Right ventricle myocardium superior (tissue), 1 donor: ENCODE measurements at places on chromosomes 1 and 21.

GRCh38 chr1:100526894-100527293 lies 11.0 kb upstream of the GPR88 start:
- no peak for DNase-seq

GRCh38 chr1:78101051-78101450 lies 55.3 kb downstream of the GIPC2 start:
- no peak for DNase-seq

- DNase-seq: no peak
Observed at GRCh38 chr1:6392809-6393399, 663 bp downstream of the ACOT7 start.

- DNase-seq: no peak
Observed at GRCh38 chr1:12359359-12360133, 129.7 kb downstream of the VPS13D start.

- no peak for DNase-seq
Observed at GRCh38 chr1:11406845-11407244, 72.1 kb upstream of the DISP3 start.

DNA sequence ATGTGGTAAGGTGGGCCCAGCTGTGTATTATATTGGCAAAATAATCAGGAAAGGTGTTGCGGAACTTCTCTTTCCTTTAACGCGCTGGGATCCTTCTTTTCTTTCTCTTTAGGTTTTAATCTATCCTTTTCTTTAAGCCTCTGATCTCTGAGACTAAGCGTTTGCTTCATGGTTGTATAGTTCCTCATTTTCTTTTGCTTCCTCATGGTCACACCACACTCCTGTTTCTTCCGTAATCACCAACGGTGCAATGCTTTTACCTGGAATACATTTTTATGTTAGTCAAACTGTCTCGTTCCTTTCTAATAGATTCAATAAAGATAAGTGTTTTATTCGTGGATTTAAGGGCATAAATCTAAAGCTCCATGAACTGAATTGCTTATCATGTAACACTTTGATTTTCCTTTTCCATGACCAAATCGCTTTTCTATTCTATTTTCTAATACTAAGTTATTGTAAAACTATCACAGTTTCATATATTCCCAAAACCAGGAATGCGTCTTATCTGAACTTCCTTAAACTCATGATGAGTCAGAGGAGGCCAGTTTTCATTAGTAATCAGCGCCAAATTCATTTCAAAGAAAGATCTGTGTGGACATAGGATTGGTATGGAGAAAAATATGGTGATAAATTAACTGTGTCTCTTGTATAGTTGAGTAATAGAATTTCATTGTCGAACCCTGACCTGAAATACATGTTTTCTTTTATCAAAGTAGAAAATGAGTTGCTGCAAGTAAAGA lies 12.2 kb downstream of the SDCCAG8 start:
- no peak for DNase-seq

GRCh38 chr1:3380469-3380868 lies 74.0 kb upstream of the ARHGEF16 start:
- DNase-seq: no peak

DNA sequence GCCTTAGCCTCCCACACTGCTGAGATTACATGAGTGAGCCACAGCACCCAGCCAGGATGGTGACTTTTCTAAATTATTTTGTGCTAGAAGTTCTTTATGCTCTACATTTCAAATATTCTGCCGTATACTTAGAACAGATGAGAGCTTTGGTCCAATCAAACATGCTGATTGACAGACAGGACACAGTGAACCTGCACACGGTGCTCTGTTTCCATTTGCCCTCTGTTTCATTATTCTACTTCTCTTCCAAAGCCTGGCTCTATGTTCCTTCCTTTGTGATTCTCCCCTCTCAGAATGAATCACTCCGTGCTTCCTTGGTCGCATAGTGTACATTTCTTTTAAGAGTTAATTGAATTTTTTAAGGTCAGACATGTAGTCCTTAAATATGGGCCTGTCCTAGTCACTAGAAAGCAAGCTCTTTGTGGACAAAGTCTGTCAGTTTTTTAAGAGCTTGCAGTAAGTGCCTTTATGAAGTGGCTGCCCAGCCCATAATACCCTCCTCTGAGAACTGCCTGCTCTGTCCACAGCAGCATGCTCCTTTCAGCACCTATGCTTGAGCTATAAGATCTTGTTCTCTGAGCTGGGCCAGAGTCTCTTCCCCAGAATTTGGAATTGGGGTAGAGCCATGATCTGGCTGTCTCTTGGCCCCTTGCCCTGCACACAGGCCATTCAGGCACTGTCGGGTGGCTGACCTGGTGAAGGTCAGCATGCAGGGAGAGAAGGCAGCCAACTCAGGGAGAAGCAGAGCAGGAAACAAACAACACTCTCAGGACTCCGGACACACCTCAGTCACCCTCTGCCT lies 66.8 kb upstream of the SLC44A3 start:
- DNase-seq: peak; percentile 80

DNA sequence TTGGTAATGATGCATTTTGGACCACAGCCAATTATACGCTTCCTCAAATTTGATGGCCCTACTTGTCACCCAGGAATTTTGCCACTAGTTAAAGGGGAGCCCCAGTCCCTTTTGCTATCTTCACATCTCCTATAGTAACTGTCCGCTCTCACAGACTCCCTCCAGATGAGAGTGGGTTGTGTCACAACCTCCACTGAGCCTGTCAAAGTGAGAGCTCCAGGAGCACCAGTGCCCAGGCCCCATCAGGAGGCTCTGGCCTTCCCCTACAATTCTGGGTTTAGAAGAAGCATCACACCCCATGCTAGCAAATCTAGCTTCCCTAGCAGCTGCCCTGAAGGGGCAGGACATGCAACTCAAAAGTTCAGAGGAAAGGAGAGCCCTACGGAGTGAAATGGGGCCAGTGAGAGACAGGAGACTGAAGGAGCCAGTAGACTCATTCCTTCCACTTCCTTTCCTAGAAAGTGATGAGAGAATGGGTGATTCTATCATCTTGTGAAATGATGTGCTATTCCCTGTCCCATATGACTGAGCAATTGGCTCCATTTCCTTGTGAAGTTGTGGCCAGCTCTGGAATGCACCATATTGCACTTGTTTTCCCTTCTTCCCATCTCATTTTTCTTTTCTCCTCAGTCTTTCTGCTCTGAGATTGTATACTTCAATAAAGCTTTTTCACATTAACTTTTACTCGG lies 541.3 kb downstream of the DPYD start:
- DNase-seq: no peak

DNA sequence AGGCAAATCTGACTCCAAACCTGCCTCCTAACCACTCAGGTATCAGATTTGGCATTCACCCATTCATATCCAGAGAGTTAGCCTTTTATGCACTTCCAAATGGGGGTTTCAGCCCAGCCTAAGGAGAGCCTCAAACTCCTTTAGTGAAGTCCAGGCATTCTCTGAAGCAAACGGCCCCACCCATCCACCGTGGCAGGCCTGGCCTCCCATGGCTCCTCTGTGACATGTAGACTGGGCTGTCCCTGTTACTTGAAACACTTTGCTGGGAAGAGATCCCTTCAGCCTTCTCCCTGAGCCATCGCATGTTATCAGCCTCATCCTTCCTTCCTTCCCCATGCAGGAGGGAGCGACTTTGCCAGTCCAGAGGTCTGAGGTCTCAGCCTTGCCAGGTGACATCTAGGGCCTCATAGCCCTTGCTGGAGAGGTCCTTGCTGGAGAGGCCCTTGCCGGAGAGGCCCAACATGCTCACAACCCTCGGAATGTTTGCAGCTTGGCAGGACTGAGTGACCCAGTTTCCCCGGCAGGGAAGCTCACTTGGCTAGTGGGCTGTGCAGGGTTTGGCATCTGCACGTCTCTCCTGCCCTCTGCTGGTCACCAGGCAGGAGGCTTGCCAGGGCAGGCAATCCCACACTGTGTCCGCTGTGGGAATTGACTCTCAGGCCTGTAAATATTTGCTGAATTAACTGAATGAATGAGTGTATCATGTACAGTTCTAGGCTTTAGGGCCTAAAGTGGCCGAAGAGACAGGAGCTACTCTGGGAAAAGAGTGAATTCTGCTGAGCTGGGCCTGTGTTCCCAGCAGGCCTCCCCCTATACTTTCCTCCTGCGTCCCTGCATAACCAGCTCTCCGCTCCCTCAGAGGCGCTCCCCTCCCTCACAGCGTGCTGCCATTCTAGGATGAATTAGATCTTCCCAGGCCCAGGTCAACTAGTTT lies 26.7 kb upstream of the RBM15 start:
- peak; percentile 87 for DNase-seq

DNA sequence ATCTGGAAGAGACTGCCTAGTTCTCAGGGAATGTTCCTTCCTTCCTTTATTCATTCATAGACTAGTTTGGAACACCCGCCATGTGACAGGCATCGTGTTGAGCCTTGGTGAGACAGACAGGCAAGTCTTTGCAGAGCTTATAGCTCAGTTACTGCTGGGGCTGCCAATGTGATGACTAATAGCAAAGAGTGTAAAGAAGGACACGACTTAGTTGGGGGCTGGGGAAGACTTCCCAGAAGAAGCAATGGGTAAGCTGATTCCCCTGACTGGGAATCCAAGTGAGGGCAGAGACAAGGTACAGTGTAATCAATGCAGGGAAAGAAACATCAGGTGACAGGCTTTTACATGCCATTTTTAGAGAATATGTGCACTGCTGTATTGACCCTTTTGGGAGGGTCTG lies 51.2 kb downstream of the TENT5C start:
- DNase-seq: no peak

DNA sequence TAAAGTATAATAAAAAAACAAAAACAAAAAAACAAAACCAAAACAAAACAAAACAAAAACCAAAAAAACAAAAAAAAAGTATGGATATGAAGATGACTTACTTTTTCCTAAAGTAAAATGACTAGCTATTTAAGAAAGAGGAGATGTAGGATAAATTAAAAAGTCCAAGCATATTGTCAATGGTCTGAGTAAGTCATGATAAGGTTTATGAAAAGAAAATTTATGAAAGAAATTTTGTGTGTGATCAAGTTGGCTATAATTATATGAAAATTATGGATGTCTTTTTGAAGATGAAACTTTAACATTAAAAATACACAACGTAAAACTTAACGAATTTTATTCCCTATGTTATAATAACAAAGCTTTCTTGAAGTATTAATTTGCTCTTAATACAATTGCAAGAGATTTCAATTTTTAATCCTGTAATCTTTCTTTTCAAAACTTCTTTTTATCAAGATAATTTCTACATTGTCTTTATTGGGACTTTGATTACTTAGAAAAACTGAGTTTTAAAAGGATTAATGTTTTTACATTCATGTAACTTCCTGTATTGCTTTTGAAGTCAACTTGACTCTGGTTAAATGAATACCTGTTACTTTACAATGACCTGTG lies 200.9 kb upstream of the IVNS1ABP start:
- no peak for DNase-seq

DNA sequence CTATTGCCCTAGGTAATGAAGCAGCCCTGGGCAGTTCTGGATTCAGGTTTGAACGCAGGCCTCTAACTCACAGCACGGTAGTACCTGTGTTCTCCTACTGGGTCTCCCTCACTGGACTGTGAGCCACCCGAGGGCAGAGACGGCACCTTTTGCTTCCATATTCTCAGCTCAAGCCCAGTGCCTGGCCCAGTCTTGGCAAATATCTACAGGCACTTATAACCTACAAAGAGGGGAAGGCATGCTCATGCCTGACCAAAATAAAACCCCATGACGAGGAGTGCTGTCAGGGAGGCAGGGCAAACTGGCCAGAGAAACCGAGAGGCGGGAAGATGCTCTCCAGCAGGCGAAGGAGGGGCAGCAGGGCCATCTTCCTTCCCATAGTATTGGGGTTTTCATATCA lies 91.1 kb downstream of the DDX20 start:
- peak; percentile 45 for DNase-seq

- no peak for DNase-seq
Observed at GRCh38 chr21:40173816-40174215, 306.6 kb downstream of the PCP4 start.

GRCh38 chr21:36613059-36613458 lies 85.9 kb upstream of the SIM2 start:
- DNase-seq: no peak

GRCh38 chr1:210618369-210618768 lies 289.7 kb downstream of the HHAT start:
- no peak for DNase-seq

DNA sequence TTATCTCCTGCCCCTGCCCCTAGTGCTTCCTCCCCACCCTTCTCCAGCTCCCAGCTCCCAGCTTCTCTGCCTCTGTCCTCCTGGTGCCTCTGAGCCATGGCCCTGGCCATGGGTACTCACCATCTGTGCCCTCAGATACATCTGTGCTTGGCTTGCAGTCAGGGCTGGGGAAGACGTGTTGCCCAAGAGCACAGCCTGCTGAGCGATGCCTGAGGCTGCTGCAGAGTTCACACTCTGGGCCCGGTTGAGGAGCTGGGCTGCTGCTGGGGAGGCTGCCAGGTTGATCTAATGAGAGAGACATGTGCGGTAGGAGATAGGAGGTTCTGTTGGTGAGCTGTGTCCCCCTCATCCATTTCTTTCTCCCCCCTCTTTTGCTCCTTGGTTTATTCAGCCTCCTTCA lies 49.4 kb upstream of the A3GALT2 start:
- peak; percentile 68 for DNase-seq

GRCh38 chr1:201540846-201541735 lies 2.2 kb downstream of the NAV1 start:
- DNase-seq: no peak

- no peak for DNase-seq
Observed at GRCh38 chr1:223430236-223430635, 37.0 kb downstream of the CCDC185 start.

DNA sequence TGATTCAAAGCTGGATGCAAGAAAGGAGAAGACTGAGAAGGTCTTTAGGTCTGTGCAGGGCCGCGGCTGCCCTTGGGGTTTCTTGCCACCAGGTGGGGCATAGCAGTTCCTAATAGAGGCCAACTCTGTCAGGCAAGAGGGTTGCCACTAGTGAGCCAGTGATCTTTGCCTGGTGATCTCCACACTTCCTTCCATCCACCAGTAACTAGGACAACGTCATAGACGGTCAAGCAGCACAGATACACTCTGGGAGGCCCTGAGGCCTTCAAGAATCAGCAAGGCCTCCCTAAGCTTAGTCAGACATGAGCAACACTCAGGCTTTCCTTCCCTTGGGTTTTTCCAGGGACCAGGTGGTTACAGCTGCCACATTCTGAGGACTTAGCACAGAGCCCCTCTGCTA lies 32.9 kb upstream of the ATP2B4 start:
- no peak for DNase-seq

- no peak for DNase-seq
Observed at GRCh38 chr1:16920951-16921350, 780 bp upstream of the CROCC start.

DNA sequence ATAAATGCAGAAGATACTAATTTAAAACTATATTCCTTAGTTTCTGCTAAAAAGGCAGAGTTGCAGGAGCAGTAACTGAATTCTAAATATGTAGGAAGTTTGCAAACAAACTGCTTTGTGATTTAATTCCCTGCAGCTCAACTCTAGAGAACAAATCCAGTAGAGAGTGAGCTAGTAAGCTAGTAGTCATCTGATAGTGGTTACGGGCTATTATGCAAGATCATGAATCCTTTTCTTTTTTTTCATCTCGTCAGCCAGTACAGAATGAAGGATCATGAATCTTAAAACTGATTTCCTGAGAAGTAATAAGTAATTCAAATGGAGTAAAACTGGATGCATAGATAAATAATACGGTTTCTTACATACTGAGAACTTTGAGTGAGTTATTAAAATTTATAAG lies 3.3 kb downstream of the DPH5 start:
- DNase-seq: no peak

GRCh38 chr1:24454673-24455072 lies 39.1 kb downstream of the NIPAL3 start:
- DNase-seq: no peak

- no peak for DNase-seq
Observed at GRCh38 chr1:209323743-209324142, 259.8 kb upstream of the CAMK1G start.
